ENCODE measurements at places on chromosomes 13 and 19.

GRCh38 chr13:66617786-66618185, 612.4 kb downstream of the PCDH9 start:
- no peak for DNase-seq

DNA sequence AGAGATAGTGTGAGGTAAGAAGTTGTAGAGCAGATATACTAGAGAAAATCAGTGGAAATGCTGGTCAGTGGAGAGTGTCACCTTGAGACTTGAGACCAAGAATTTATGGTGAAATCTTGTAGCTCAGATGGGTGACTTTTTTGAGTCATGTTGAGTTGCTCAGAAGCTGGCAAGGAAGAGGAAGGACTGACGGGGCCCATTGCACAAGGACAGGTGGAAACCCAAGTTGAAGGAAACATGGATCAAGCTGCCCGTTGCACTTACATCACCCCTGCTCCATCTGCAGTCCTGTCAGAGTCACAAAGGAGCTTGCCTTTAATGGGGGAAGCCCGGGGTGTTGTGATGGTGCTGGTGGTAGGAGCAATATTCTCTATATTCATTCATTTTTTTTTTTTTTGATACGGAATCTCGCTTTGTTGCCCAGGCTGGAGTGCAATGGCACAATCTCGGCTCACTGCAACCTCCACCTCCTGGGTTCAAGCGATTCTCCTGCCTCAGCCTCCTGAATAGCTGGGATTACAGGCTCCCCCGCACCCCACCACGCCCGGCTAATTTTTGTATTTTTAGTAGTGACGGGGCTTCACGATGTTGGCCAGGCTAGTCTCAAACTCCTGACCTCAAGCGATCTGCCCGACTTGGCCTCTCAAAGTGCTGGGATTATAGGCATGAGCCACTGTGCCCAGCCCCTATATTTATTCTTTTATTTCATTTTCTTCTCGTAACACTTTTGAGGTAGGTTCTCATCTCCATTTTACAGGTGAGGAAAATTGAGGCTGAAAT, 27.4 kb downstream of the UBAC2 start:
- DNase-seq = no peak

DNA sequence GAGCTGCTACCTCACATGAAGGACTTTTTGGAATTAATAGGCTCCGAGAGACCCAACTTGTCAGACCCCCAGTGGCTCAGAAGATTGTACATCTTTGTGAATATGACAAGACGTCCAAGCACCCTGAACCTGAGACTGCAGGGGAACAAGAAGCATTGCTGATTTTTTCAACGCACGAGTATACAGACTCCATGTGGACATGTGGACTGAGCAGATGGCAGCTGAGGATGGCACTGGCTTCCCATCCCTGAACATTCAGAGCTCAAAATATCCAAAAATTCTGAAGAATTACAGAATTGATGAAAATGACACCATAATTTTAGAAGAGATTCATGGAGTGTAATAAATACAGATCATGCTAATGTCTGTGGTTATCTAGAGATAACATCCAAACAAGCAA, 254.1 kb downstream of the MZT1 start:
- no peak for DNase-seq

DNA sequence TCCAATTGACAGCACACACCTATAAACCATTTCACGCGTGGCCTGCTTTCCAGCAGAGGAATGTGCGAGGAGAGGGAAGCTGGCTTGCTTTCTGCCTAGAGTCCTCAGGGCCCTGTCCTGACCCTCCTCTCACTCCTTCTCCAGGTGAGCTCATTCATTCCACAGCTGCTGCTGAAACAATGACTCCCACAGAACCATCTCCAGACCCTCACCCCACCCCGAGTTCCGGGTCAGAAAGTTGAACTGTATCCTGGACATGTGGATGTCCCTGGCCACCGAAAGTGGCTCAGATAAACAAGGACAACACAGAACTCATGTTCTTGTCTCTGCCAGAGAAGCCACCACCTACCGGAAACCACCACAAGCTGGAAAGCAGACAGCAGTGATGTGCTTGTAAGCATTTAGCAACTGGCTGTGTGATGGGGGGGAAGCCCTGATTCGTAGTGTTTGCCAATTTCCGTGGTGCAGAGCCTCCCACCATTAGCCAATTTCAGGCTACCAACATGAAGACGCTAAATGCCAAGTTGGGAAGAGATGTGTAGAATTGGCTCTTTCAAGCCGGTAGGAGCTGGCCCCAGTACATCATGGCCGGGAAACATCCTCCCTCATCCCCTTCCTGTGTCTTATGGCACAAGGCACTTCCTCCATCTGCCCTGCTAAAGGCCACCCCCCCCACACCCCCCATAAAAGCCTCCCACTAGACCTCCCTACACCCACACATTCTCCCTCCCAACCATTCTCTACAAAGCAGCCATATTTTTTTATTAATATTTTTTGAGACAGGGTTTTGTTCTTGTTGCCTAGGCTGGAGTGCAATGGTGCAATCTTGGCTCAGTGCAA, 5.0 kb downstream of the SYCE2 start:
- no peak for DNase-seq

- no peak for DNase-seq
Measured at GRCh38 chr19:29624489-29625185, 18.6 kb downstream of the POP4 start.

- no peak for DNase-seq
Measured at GRCh38 chr19:17322854-17323253, 11.8 kb downstream of the ANO8 start.

GRCh38 chr19:6527893-6528543, 2.8 kb upstream of the TNFSF9 start:
- no peak for DNase-seq

DNA sequence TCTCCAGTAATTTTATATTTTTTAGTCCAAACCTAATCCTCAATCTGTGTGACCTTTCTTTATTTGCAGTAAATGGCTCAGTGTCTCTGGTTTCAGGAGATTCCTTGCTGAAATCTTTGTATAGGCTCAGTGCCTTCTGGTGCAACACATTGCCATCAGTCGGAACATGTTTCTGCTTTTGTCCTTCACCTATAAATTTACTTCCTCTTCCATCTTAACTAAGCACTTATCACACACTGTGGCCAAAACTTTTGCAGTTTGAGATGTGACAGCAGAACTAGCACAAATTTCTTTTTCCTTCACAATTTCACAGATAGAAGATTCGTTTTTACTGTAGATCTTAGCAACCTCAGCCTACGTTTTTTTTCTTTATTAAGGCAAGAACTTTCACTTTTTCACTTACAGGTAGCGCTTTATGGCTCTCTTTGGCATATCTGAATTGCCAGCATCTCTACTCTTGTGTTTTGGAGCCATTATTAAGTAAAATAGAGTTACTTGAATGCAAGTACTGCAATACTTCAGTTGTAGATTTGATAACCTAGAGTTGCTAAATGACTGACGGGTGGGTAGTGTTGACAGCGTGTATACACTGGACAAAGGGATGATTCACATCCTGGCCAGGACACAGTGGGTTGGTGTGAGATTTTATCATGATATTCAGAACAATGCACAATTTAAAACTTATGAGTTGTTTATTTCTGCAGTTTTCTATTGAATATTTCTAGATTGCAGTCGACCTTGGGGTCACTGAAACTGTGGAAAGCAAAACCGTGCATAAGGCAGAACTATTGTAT, 44.3 kb downstream of the NDFIP2 start:
- no peak for DNase-seq

Data from stimulated activated CD4-positive, alpha-beta T cell treated with anti-CD3 and anti-CD28 coated beads, Interleukin-15, amount 100 ng/mL, for 1 hour (primary cell).